ENCODE measurements at places on chromosomes 2 and 18. TPM values are rescaled to one million over a fixed set of nuclear protein-coding genes. Genes with fewer than 3 reads are reported as not detected.

GRCh38 chr2:45986509-45986908 is 310.7 kb upstream of the EPAS1 start:
- peak; percentile 38 for DNase-seq

DNA sequence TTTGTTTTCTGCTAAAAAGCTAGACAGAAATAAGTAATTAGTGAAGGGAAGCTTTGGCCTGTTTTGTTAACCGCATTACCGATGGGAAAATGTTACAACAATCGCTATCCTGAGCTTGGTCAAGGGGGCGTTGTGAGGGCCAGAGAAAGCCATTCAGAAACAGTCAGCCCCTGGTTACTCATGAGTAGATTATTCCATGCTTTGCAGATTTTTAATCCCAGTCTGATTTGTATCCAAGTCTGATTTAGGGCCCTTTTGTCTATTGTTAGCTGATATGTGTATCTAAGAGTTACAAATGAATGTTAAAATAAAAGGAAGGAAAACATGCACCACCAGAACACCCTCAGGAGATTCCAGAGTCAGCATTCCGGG is 99.1 kb downstream of the PRPF40A start:
- DNase-seq = no peak

DNA sequence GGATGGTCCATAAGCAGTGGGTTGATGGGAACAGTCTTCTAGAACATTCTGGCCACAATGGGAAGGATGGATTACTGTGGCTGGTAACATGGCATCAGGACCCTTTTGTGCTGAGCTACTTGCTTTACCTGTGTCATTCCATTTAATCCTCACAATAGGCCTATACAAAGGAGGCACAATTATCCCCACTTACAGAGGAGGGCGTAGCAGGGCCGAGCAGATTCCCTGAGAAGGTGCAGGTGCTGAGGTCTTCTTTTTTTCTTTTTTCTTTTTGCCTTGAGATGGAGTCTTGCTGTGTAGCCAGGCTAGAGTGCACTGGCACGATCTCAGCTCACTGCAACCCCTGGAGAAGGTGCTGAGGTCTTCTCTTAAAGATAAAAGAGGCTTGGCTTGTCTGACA is 6.7 kb upstream of the LRRC30 start:
- DNase-seq = no peak

GRCh38 chr2:28134857-28135256 is 244.3 kb downstream of the BABAM2 start:
- no peak for DNase-seq

DNA sequence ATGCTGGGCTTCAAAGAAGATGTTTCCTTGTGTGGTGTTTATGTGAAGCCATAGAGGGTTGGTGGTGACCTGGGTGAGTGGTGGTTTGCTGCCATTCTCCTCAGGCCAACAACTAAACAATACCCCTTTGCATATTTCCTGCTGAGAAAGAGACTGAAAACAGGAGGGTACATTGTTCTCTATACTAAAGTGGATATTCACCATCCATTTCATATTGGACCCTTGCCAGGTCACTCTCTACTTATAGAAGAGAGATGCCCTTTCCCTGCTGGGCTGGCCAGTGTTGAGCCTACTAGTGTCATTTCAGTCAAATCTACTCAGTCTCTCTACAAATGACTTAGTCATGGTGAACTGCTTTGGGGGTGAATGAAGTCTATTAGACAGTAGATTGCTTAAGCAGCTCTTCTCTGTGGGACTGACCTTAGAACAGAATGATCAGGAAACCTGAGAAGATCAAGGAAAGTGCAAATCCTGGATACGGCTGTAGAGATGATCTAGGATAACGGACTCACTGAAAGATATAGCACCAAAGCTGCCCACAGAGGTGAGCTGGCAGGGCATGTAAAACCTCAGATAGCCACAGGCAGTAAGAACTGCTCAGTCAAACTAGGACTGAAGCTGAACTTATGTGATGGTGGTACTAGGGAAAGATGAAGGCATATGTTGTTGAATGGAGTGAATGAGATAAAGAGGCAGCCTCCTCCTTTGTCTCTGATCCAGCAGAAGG is 154.9 kb downstream of the MYO3B start:
- DNase-seq = no peak

- DNase-seq = no peak
Measured at GRCh38 chr2:221924576-221924975, 352.5 kb upstream of the EPHA4 start.

- DNase-seq = peak; percentile 78
Measured at GRCh38 chr2:27954771-27955383, 64.3 kb downstream of the BABAM2 start.

- DNase-seq = no peak
Measured at GRCh38 chr2:60163691-60164090, 389.8 kb downstream of the BCL11A start.

- no peak for DNase-seq
Measured at GRCh38 chr2:26685989-26686839, 6.3 kb upstream of the KCNK3 start.

DNA sequence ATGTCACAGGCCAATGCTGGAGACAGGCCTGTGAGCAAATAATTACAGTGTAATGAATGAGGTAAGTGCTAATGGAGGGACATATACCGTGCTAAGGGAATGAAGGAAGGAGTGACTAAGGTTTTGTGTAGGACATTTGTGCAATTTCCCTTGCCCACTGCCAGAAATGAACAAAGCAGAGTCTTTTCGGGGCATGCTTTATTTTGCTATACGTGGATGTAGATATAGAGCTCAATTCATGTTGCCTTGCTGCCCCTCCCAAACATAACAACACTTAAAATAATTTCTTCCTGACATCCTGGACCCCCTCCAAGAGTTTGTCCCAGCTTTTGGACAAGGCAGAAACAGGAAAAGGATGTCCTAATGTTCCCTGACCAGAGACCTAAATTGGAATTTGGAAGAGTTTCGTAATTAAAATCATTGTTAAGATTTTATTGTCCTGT is 23.7 kb upstream of the CD28 start:
- no peak for DNase-seq

DNA sequence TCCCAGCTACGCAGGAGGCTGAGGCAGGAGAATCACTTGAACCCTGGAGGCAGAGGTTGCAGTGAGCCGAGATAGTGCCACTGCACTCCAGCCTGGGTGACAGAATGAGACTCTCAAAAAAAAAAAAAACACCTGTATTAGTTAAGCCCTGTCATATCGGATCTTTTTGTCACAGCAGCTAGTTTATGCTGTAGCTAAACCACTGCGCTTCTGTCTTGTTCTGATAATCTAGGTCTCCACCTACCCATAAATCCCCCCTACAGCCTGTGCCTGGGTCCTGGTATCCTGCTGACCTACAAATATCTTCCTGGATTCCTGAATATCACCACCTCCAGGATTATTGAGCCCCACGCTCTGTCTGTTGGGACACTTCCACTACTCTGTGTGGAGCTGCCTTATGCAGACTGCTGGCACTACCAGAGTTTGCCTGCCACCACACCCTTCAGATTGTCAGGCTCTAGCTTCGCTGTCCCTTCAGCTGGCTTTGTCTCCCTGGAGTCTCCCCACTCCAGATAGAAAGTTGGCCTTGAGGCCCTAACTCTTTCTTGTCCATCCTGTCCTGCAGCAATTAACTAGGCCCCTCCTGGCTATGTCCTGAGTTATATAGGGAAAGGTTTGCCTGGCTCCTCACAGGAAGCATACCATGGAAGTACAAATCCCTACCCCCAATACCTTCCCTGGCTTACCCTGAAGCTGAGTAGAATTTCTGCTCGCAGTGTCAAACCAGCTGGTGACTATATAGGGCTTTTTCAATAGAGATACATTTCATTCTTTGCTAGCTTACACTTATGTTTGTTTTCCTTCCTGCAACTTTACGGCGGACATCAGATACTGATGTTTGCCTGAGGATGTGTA is 136.0 kb upstream of the SERTAD2 start:
- DNase-seq = no peak

- DNase-seq = no peak
Measured at GRCh38 chr18:8229787-8230186, 379.4 kb upstream of the RAB12 start.

DNA sequence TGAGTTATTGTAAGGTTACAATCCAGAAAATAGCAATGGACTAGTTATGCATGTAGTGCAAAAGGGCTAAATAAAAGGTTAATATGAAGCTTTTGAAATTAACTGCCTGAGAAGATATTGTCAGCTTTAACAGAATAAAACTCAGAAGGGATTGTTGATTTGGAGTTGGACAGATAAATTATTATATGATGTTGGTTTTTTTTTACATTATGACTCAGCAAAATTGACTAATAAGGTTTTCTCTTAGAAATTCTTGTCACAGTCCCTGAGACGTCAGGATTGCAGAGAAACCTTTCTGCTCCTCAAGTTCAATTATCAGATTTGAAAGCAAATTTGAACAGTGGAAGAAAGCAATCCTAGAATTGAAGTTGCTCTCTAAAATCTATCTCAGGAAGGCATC is 946.9 kb downstream of the CBLN2 start:
- DNase-seq = no peak

DNA sequence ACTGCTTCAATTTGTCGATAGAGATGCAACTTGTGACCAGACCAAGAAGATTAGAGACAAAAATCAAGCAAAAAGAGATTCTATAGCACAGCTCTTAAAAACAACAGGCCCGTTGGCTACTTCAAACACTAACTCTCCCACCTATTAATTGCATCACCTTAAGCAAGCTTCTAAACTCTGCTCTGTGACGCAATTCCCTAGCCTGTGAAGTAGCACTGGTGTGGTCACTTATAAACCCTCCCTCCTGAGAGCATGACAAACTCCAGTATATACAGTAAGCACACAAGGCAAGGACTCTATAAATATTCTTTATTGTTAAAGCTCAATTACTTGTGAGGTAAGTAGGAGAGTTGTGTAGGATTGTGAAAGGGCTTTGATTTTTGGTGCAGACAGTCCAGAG is 72.3 kb downstream of the CMPK2 start:
- no peak for DNase-seq

DNA sequence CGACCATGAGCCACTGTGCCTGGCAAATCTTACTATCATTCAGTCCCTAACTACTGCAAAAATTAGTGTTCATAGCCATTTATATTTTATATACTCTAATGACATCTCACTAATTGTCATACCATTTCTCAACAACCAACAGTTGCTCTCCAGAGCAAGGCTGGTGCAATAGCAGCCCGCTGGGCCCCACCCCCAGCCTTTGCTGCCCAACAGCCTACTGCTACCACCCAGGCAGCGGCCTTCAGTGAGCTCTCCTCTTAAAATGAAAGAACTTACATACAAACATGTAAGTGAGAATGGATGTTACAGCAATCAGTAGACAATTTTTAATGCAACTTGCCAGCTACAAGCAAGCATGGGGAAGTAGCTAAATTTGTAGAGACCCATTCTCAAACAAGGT is 90.5 kb downstream of the HNRNPLL start:
- no peak for DNase-seq

DNA sequence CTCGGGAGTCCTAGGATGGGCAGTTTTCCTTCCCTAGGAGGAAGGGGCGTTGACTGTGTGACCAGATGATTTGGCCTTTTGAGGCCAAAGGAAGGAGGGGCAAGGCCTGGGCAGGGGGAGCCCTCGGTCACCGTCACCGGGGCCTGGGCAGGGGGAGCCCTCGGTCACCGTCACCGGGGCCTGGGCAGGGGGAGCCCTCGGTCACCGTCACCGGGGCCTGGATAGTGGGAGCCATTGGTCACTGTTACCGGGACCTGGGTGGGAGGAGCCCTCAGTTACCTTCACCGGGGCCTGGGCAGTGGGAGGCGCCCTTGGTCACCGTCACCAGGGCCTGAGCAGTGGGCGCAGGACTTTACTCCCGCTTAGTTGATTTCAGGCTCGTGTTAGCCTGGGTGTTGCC is 17.3 kb downstream of the D2HGDH start:
- no peak for DNase-seq

- no peak for DNase-seq
Measured at GRCh38 chr2:77488141-77488540, 34.0 kb downstream of the LRRTM4 start.

- DNase-seq = no peak
Measured at GRCh38 chr2:187865025-187865424, 310.8 kb upstream of the TFPI start.

DNA sequence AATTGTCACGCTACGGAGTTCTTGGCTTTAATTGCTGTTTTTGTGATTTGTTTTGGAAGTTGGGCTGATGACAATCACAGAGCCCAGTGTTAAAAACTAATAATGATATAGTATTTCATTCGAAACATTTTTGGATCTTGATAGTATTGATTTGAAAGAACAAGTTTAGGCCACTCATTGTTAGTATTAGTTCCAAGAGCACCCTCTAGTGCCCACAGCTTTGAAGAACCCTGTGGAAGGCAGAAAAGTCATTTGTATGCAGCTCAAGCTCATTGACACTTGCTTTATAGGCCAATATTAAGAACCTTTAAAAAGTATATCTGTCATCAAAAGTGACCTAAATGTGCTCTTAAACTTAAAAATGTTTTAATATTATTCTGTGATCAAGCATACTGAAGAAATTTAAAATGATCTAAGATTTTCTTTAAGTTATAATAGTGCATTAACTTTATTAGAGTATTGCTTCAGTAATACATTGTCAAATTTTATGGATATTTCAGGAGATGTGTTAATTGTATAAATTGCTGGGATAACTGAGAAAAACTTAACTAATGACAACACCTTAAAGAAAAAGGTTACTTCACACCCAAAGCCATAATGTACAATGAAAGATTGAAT is 191.0 kb downstream of the GRB14 start:
- DNase-seq = no peak

DNA sequence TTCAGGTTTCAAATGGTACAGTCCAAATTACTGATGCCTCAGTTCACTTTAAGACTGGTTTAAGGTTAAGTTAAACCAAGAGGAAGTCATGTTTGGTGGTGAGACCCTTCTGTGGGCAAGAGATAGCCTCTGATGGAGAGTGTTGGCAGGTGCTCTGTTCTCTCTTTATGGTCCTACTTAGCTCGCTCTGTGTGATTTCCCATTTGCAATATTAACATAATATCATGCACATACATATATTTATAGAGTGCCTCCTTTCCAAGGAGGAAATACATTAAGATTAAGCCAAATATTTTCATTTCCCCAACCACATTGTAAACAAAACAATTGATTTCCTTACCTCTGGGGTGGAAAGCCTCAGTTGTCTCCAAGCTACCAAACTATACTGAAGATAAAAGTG is 222.4 kb downstream of the PIK3C3 start:
- no peak for DNase-seq

GRCh38 chr18:35458271-35458670 is 39.5 kb downstream of the INO80C start:
- DNase-seq = no peak

GRCh38 chr2:175234650-175235049 is 53.1 kb upstream of the ATP5MC3 start:
- DNase-seq = no peak

DNA sequence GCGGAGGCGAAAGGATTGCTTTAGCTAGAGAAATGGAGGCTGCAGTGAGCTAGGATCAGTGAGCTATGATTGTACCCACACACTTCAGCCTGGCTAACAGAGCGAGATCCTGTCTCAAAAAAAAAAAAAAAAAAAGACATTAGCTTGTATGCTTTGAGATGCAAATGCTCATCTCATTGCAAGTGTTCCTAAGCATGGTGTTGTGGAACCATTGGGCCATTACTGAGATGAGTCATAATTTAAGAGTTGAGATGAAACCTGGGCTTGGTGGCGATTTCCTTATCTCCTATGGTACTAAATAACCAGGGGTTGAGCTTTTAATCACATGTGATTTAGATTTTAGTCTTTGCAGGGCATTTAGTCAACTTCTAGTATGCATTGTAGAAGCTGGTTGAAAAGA is 2.2 kb downstream of the PLEKHA3 start:
- DNase-seq = no peak

The G6PC2 gene
- total RNA-seq = not detected

The MAPK4 gene
- total RNA-seq = 4.3 TPM

The OBSL1 gene
- total RNA-seq = 49.8 TPM

The POLR1A gene
- 12.8 TPM for total RNA-seq

The VWA3B gene
- 0.12 TPM for total RNA-seq

The FIGN gene
- total RNA-seq = 1.8 TPM

The TMEM198 gene
- total RNA-seq = 1.9 TPM

The FNDC4 gene
- total RNA-seq = 9.1 TPM

The CELF4 gene
- total RNA-seq = 0.16 TPM
